Thoracic aorta (tissue), 2 donors: ENCODE measurements at places on chromosomes 6 and 20. TPM values are rescaled to one million over a fixed set of nuclear protein-coding genes. Genes with fewer than 3 reads are reported as not detected.

DNA sequence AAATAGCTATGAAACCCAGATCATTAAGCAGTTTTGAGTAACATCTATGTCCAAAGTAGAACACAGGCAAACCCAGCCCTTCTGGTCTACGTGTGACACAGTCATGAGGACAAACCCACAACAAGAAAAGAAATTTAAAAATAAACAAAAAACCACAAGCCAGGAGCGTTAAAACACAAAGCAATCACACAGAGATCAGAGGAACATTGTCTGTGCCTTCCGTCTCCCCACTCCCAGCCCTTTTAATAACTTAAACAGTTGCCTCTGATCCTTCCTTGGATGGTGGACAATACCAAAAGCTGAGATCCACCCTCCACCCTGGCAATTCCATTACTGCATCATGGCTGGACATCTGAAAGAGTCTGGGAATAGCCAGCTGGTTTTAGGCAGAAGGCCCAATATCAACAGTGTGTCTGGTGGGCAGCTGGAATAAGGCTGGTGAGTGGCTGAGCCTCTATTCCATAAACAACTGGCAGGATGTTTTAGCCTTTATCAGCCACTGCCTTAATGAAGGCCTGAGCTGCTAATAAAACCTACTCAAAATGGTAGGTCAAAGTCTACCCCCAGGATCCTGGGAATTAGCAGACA lies 15.7 kb upstream of the LAMA4 start:
- H3K27ac ChIP-seq = no peak overlapping the region
- H3K36me3 ChIP-seq = no peaks in the 10 kb centered on the region
- no peaks in the 10 kb centered on the region for H3K4me1 ChIP-seq
- no peaks in the 10 kb centered on the region for H3K27me3 ChIP-seq

PROCR gene
- 74.7 TPM for total RNA-seq

GATA5 gene
- total RNA-seq = not detected

- DNase-seq = no peak
- H3K4me3 ChIP-seq = no peak overlapping the region
- H3K36me3 ChIP-seq = no peaks in the 10 kb centered on the region
- peaks cover 3% of the 10 kb centered on the region for H3K4me1 ChIP-seq
- H3K27ac ChIP-seq = no peak overlapping the region
- H3K27me3 ChIP-seq = no peaks in the 10 kb centered on the region
Measured at GRCh38 chr6:126664271-126664670, 324.4 kb downstream of the CENPW start.

DNA sequence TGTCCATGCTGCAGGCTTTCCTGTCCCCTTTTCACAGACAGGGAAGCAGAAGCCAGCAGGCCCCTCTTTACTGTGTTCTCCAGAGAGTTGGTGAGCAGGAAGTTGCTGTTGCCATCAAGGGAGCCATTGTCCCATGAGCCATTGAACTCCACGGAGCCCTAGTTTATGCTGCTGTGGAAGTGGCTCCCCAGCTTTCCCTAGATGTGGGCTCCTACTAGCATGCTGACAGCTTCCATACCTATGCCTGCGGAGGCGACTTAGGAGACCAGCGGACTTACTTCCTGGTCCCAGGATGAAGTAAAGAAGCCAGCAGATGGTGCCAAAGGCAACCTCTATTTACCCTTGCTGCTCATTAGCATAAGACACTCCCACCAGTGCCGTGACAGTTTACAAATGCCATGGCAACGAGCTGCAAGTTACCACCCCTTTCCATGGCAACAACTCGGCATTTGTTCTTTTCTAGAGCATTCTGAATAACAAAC lies 30.8 kb upstream of the FKBP1A start:
- no peaks in the 10 kb centered on the region for H3K4me1 ChIP-seq
- no peak overlapping the region for H3K27ac ChIP-seq
- no peaks in the 10 kb centered on the region for H3K27me3 ChIP-seq
- no peak overlapping the region for H3K4me3 ChIP-seq
- no peak for DNase-seq
- no peaks in the 10 kb centered on the region for H3K36me3 ChIP-seq

- H3K4me3 ChIP-seq = no peak overlapping the region
- H3K4me1 ChIP-seq = no peaks in the 10 kb centered on the region
- no peak for DNase-seq
- no peaks in the 10 kb centered on the region for H3K27me3 ChIP-seq
Measured at GRCh38 chr6:124917769-124918168, 44.5 kb upstream of the RNF217 start.

ACTL10 gene
- total RNA-seq = 3.1 TPM

FHL5 gene
- 47.3 TPM for total RNA-seq

DNA sequence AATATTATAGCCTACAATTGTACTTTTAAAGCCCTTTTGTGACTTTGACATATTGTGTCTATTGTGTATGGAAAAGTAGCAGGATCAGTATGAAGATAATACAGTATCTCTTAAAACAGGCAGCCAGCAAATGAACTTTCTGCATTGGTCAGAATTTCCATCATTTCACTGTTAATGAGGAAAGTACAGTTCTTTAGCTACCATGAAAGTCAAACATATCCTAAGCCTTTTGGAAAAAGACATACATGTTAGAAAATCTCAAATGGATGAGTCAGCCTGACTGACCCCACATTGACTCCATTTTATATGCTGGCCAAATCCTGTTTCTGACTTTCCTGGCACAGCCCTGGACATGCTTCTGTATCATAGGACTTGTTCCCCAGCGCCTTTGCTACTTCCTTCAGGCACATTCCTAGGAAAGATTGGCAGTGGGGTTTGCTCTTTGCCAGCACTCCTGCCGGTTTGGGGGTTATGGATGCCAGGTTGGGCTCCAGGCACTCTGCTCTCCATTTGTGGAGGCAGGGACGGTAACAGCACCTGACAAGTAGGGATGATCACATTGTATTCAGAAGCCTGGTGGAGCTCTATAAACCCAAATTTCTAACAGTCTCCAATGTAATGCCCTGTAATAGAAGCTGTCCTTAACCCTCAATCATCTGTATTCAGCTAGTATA lies 43.7 kb downstream of the TOP1 start:
- H3K4me1 ChIP-seq = peaks cover 90% of the 10 kb centered on the region
- DNase-seq = peak; percentile 14
- H3K36me3 ChIP-seq = no peaks in the 10 kb centered on the region
- H3K4me3 ChIP-seq = no peak overlapping the region
- peak overlapping the region; percentile 72 for H3K27ac ChIP-seq

PTCRA gene
- total RNA-seq = not detected

DNA sequence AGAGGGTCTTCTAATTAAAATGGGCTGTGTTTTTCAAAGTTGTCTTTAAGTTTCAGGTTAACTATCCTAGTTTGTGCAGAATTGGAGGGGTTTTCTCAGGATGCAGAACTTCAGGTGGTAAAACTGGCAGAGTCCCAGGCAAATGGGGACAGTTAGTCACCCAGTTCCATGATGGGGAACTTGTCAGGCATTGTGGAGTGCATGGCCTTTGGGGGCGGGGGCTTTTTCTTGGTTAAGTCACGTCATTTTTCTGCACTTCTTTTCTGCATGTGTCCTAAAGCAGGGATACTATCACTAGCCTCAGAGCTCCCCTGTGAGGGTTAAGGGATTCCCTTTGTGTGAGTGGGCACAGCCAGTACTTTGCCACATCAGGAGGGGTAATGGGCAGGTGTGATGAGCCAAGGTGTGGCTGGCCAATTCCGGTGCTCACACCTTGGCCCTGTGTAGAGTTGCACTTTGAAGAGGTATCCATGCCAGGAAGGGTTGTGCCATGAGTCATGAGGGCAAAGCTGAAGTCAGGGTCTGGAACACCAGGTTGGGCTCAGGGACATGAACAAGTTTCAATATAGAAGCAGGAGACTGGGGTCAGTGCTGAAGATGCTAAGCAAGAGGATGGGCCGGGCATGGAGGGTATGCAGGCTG lies 126.0 kb upstream of the RREB1 start:
- H3K27me3 ChIP-seq = no peaks in the 10 kb centered on the region
- no peak overlapping the region for H3K4me3 ChIP-seq
- H3K4me1 ChIP-seq = no peaks in the 10 kb centered on the region
- no peak for DNase-seq

GRCh38 chr20:61604549-61604948 lies 352.5 kb downstream of the CDH4 start:
- no peak overlapping the region for H3K4me3 ChIP-seq
- no peaks in the 10 kb centered on the region for H3K27me3 ChIP-seq
- DNase-seq = no peak

- no peaks in the 10 kb centered on the region for H3K36me3 ChIP-seq
- H3K4me3 ChIP-seq = no peak overlapping the region
- no peak overlapping the region for H3K27ac ChIP-seq
- no peak for DNase-seq
Measured at GRCh38 chr6:94272327-94272726, 853.0 kb upstream of the EPHA7 start.

- no peak overlapping the region for H3K27ac ChIP-seq
- no peaks in the 10 kb centered on the region for H3K4me1 ChIP-seq
- H3K4me3 ChIP-seq = no peak overlapping the region
- no peaks in the 10 kb centered on the region for H3K27me3 ChIP-seq
- H3K36me3 ChIP-seq = peaks cover 26% of the 10 kb centered on the region
- DNase-seq = no peak
Measured at GRCh38 chr6:7242835-7243178, 70.2 kb downstream of the SSR1 start.

MYLK4 gene
- total RNA-seq = 0.68 TPM

- H3K27ac ChIP-seq = peak overlapping the region; percentile 52
- DNase-seq = no peak
- peaks cover 47% of the 10 kb centered on the region for H3K4me1 ChIP-seq
- H3K36me3 ChIP-seq = no peaks in the 10 kb centered on the region
Measured at GRCh38 chr6:142871910-142872331, 73.1 kb downstream of the HIVEP2 start.

DNA sequence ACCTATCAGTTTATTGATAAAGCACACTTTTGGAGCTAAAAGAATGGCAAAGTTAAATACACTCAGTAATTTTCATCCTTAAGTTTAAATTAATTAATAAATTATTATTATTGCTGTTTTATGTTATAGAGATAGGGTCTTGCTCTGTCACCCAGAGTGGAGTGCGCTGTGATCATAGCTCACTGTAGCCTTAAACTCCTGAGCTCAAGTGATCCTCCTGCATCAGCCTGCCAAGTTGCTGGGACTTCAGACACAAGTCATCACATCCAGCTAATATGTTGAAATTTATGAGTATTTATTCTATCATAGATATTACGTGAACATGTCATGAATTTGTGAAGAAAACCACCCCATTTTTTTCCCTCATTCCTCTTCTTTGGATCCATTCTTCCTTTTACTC lies 64.2 kb downstream of the GJA1 start:
- no peak overlapping the region for H3K27ac ChIP-seq
- no peaks in the 10 kb centered on the region for H3K27me3 ChIP-seq
- DNase-seq = no peak

HNF4A gene
- 0.78 TPM for total RNA-seq

DNA sequence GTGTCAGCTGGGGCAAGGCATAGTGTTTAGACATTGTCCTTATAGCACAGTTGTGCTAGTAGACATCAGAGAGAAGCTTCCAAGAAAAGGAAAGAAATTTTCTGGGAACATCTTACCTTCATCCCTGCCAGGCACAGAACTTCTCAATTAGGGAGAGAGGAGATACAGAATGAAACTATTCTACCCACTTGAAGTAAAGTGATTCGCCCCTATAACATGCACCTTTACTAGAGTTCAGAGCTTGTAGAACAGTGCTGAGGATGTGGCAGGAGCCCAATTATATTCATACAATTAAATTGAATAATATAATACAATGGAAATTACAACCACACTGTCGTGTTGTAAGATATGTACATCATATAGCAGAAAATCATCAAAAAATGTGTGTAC lies 1063.9 kb upstream of the CITED2 start:
- no peaks in the 10 kb centered on the region for H3K27me3 ChIP-seq
- no peak for DNase-seq
- no peaks in the 10 kb centered on the region for H3K36me3 ChIP-seq
- H3K27ac ChIP-seq = no peak overlapping the region

NHLRC1 gene
- 0.85 TPM for total RNA-seq

DNA sequence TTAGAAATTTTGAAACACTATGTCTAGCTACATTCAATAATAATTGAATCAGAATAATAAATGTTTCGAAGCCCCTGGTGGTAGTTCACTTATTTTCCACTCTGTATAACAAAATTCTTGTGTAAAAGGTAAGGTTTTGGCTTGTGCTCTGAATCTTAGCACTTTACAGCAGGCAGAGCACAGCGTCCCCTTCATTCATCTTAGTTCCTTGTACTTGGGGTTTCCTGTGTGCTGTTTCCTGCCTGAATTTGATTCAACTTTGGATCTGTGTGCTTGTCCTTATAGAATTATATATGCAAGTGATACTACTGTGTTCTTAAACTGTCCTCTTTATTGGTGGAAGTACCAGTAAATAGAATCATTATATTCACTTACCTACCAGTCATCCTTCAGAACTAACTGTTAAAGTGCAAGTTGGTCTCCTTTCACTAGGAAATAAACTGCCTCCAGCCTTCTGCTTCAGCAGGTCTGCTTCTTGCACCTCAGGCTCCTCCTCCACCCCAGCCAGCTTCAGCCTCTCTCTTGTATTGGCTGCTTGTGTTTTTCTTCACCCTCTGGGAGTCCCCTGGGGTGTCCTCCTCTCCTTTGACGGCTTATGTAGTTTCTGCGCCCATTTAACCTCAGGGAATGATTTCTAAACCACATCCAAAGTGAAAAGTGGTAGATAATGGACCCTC lies 28.8 kb upstream of the TULP4 start:
- H3K4me1 ChIP-seq = peaks cover 41% of the 10 kb centered on the region
- no peak for DNase-seq
- no peaks in the 10 kb centered on the region for H3K27me3 ChIP-seq

- no peak overlapping the region for H3K27ac ChIP-seq
- no peak overlapping the region for H3K4me3 ChIP-seq
- H3K27me3 ChIP-seq = no peaks in the 10 kb centered on the region
- peaks cover 80% of the 10 kb centered on the region for H3K4me1 ChIP-seq
- DNase-seq = no peak
Measured at GRCh38 chr6:13117570-13117969, 210.8 kb downstream of the TBC1D7 start.

UNC5CL gene
- total RNA-seq = 2.2 TPM

DNA sequence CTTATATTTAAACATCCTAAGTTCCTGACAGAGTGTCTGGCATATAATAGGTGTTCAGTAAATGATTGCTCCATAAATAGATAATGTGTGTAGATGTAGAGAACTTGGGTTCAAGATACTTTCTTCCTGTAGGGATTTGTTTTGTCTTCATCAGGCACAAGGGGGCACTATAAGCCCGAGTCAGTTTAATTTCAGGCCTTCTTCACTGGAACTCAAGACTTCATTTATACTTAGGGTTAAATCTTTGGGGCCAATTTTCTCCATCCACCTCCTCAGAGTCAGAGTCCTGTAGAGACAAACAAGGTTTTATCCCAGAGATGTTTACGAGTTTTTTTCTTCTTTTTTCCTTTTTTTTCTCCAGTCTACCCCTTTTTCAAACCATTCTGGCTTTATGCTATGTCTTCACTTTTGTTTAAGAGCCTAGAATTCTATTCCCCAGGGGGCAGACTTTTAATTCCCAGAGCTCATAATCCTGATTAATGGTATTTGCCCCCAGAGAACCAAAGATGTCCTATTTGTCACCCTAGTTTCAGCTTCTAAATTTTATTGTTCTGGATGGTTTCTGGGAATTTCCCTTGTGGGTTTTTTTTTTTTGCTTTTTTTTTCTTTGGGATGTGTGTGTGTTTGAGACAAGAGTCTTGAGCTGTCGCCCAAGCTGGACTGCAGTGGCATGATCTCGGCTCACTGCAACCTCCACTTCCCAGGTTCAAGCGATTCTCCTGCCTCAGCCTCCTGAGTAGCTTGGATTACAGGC lies 88.4 kb downstream of the HFE start:
- no peak overlapping the region for H3K27ac ChIP-seq
- peaks cover 7% of the 10 kb centered on the region for H3K4me1 ChIP-seq
- no peaks in the 10 kb centered on the region for H3K27me3 ChIP-seq

- H3K27me3 ChIP-seq = no peaks in the 10 kb centered on the region
- no peak overlapping the region for H3K4me3 ChIP-seq
- no peaks in the 10 kb centered on the region for H3K4me1 ChIP-seq
- H3K27ac ChIP-seq = no peak overlapping the region
- no peaks in the 10 kb centered on the region for H3K36me3 ChIP-seq
- DNase-seq = no peak
Measured at GRCh38 chr6:167161851-167162467, 4.2 kb upstream of the GPR31 start.
